ENCODE measurements at places on chromosomes 3 and 15. TPM values are rescaled to one million over a fixed set of nuclear protein-coding genes. Genes with fewer than 3 reads are reported as not detected.
A peak's percentile ranks its signal among the peaks of the same experiment; 100 is the strongest.

Gene GALNT15
- 0.13 TPM for total RNA-seq

DNA sequence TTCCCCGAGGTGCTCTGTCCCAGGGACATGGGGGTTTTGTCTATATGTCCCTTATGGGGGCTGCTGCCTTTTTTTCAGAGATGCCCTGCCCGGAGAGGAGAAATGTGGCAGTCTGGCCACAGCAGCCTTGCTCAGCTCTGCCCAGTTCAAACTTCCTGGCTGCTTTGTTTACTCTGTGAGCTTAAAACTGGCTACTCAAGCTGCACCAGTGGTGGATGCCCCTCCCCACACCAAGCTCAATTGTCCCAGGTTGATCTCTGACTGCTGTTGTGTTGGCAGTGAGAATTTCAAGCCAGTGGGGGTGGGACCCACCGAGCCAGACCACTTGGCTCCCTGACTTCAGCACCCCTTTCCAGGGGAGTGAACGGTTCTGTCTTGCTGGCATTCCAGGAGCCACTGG is 188.9 kb downstream of the STXBP5L start:
- DNase-seq = no peak

DNA sequence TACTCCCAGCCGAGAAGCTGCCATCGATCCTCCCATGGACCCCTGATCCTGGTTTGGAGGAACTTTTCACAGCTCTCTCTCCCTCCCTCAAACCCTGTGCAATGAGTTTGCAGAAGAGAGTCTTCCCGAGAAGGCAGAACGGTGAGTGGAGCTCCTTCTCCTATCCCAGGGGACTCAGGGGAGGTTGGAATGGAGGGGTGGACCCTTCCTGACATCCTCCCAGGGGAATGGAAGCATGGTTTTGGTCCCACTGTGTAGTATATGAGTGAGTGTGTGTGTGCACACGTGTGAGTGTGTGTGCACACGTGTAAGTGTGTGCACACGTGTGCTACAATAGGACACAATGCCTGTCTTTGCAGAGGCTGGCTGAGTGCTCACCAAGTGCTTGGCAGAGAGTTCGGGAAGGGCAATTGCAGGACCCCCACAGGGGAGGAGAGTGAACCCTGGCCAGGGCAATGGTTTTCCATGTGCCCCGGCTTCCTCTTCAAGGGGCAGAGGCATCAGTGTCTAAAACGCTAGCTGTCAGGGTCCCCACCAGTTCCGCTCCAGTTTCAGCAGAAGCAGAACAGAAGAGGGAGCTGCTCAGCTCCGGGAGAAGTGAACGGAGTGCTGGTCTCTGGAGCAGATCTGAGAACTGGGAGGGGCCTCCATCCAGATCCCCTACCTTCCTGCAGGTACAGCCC is 13.8 kb upstream of the IL16 start:
- DNase-seq = no peak

GRCh38 chr15:33396475-33396874 is 85.7 kb downstream of the RYR3 start:
- no peak for DNase-seq

DNA sequence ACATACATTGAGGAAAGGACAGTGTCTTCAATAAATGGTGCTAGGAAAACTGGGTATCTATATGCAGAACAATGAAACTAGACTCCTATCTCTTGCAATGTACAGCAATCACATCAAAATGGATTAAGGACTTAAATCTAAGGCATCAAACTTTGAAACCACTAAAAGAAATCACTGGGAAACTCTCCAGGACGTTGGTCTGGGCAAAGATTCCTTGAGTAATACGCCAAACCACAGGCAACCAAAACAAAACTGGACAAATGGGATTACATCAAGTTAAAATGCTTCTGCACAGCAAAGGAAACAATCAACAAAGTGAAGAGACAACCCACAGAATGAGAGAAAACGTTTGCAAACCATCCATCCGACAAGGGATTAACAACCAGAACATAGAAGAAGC is 14.5 kb downstream of the LAMP3 start:
- peak; percentile 75 for DNase-seq

DNA sequence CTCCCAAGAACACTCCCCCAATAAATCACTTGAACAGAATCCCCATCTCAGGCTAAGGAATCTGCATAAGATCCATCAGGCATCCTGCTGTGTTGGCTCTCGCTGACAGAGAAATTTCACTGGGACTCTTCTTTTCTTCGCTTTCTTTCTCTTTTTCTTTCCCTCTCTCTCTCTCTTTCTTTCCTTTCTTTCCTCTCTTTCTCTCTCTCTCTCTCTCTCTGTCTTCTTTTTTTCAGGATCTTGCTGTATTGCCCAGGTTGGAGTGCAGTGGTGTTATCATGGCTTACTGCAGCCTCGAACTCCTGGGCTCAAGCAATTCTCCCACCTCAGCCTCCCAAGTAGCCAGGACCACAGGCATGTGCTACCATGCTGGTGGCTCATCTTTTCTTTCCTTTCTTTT is 4.5 kb upstream of the SLC28A1 start:
- DNase-seq = no peak

Gene SAXO2
- total RNA-seq = 0.35 TPM

Gene FOXL2
- not detected for total RNA-seq

Gene ST3GAL6
- total RNA-seq = 11.1 TPM

Gene CD200R1
- total RNA-seq = not detected

DNA sequence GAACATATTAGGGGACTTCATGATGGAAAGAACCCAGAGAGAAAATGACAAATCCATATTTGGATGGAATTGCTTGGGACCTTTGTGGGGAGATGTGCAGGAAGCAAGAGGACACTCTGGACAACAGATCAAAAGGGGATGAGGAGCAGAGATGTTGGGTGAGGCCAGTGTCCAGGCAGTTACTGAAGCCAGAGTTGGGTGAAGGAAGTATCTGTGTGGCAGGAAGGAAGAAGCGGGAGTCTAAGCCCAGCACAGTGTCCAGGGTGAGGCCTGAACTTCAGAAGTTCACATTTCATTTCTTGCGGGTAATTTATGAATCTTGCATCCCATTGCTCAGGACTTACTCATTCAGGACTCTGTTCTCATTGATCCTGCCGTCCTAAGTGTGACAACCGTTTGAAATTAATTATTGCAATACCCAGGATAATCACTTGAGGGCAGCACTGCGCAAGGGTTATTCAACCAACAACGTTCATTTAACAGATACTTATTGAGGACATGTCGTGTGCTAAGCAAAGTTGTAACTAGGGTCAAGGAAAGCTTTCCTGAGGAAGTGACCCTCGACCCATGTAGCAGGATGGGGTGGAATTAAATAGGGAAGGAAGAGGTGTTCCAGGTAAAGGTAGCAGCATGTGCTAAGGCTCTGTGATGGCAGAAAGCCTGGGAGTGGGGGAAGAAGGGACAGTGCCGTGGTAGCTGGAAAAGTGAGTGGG is 61.3 kb upstream of the CMTM8 start:
- peak; percentile 79 for DNase-seq

- DNase-seq = no peak
Observed at GRCh38 chr15:65212097-65212496, 824 bp upstream of the CILP start.

- DNase-seq = no peak
Observed at GRCh38 chr3:122912772-122913538, 114.6 kb downstream of the SEMA5B start.

DNA sequence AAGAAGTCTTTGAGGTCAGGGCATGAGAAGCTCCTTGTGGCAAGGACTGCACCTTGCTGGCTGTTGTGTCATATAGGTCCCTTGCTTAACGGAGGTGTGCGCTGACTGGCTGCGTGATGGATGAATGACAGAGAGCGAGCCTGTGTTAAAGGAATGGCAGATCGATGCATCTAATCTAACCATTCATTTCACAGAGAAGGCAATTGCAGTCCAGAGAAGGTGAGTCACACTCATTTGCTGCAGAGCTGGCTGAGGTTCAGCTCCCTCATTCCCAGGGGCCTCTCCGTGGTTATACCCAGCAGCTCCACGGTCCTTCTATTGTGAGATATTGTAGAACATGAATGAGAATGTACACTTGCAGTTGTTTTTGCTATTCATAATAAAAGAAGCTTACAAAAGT is 289.3 kb downstream of the EPHB1 start:
- DNase-seq = peak; percentile 48

Gene ADGRG7
- total RNA-seq = not detected

GRCh38 chr3:175129126-175129525 is 270.0 kb downstream of the NAALADL2 start:
- peak; percentile 60 for DNase-seq

- peak; percentile 80 for DNase-seq
Observed at GRCh38 chr3:190089711-190090110, 31.0 kb downstream of the P3H2 start.

Gene FRMD4B
- total RNA-seq = 12.9 TPM

GRCh38 chr3:10581716-10582115 is 76.3 kb upstream of the ATP2B2 start:
- no peak for DNase-seq

Gene RPN1
- 477 TPM for total RNA-seq

DNA sequence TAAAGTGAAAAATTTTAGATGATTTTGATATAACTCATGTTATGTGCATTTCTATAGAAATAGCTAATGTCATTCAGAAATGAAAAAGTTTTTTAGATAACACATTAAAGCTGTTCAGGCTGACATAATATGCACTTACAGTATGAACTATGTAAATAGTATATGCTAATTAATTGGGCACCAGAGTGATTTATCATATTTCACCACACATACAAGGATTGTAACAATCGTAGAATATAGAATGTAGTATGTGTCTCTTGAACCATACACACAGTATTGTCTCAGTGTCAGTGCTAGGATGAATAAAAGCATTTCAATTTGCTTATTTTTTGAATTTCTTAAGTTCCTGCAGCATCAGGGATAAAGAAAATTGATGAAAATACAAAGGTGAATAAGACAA is 710.0 kb downstream of the OTOL1 start:
- DNase-seq = no peak

Gene PXYLP1
- 13.2 TPM for total RNA-seq

- no peak for DNase-seq
Observed at GRCh38 chr15:101027920-101028319, 108.8 kb downstream of the LRRK1 start.

Gene CHRM5
- not detected for total RNA-seq

DNA sequence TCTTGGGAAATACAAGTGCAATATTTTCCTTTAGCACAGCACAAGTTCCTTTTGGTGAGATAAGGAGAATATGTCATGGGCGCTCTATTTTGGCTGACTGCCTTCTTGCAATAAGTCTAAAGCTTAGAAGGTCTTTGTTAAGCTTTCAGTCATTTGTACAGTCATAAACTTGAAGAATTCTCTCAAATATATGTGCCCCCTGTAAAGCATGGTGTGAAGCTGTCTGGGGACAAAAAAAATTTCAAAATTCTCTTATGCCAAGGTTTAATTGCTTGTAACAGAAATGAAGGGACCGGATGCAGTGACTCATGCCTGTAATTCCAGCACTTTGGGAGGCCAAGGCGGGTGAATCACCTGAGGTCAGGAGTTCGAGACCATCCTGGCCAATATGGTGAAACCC is 21.7 kb upstream of the ARID3B start:
- peak; percentile 79 for DNase-seq

GRCh38 chr15:28178290-28178689 is 79.2 kb upstream of the OCA2 start:
- DNase-seq = no peak

Gene CADM2
- total RNA-seq = not detected

DNA sequence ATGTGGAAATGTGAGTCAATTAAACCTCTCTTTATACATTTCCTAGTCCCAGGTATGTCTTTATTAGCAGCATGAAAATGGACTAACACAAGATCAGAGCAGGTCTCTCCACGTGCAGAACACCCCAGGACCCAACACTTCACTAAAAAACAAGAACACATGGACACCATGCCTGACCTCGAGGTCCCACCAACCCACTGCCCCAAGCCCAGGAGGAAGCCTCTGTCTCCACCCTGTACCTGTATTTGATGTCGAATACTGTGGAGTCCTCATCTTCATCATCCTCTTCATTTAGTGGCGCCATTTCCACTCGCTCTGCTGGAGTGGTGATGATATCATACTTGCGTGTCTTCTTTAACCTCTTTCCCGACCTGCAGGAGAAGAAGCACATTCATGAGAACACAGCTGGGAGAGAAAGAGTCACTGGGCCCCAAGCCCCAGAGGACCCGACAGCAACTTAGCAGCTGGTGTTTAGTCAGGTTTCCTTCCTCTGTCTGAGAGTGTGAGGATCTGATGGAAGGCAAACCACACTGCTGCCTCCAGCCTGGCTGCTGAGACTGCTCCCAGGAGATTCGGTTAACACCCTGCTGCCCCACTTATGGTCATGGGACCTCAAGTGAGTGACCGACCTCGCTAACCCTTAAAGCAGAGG is 25.5 kb downstream of the FAM174B start:
- DNase-seq = peak; percentile 23

Gene PLSCR4
- 2.7 TPM for total RNA-seq

- no peak for DNase-seq
Observed at GRCh38 chr3:114417675-114418074, 123.8 kb downstream of the TIGIT start.

- no peak for DNase-seq
Observed at GRCh38 chr15:43242616-43243015, 21.8 kb upstream of the EPB42 start.

Gene KLHL40
- not detected for total RNA-seq

GRCh38 chr3:72698154-72698917 is 149.9 kb downstream of the SHQ1 start:
- DNase-seq = no peak

DNA sequence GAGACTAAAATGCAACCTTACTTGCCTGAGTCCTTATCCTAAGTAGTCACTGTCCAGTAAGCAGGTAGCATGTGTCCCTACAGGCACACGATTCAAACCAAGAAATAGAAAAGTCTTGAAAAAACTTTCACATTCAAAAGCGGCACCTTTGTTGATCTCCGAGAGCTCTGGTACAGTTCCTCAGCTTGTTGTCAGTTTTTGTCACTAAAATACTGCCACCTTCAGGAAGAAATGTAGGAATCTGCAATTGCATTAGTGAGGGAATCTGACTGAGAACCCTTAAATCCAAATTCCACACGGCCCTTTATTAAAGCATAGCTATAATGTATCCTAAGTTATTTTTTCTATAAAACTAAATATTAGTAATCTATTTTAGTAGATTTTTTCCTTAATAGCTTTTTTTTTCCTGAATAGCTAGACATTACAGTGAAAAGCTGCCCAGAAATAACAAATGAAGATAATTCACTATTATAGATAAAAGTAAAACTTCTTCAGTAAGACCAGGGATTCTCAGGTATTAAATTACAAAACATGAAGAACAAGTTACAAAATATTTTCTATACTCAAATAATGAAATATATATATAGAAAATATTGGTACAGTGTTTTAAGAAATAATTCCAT is 44.0 kb downstream of the CCDC54 start:
- peak; percentile 82 for DNase-seq

- no peak for DNase-seq
Observed at GRCh38 chr3:194128202-194128918, 7.6 kb upstream of the HES1 start.

Gene CCDC80
- 50.9 TPM for total RNA-seq

Gene CADPS
- total RNA-seq = 0.18 TPM

Gene RPL29
- total RNA-seq = 1,388 TPM

GRCh38 chr3:123066896-123067688 is at the start of gene PDIA5:
Gene PDIA5, plus strand, starts transcription at chr3:123067025. Its CDS starts 140 bp downstream, at chr3:123067165.
- DNase-seq = peak; percentile 94

Gene COL6A5
- total RNA-seq = 0.17 TPM
